Erythroblast (primary cell): ENCODE measurements at places on chromosomes 4 and X.

- no peak for DNase-seq
Measured at GRCh38 chrX:134074151-134074550, 88.8 kb upstream of the GPC3 start.

DNA sequence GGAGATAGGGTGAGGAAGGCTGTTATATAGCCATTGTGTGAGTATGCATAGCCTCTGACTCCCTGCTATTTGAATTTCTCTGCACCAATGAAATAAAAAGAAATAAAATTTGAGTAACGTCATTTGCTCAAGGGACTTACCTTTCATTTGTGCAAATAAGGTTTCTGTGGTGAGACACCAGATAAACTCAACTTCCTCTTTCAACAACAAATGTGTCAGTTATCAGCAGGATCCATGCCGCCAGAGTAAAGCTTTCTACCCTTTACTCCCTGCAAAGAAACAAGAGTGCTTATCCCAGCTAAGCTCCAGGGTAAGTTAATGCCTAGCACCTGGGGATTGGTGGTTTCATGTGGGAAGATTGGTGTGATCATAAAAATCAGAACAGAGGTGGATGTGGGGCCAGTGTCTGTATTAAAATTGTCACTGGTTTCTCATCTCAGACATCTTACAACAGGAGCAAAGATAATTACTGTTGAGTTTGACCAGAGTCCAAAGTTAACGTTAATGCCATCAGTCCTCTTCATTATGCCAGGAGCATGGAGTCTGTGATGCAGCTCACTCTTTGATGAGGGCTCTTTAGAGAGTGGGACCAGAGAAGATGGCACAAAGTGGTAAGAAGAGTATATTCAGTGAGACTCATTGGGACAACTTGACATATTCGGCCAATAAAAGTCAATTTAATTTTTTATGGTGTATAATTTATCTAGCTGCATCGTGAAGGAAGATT lies at the start of gene P2RY10:
P2RY10 (plus strand) TSS at position 206 of the 727 bp plus-strand sequence. CDS start 15,130 bp downstream, outside the sequence.
- no peak for DNase-seq

DNA sequence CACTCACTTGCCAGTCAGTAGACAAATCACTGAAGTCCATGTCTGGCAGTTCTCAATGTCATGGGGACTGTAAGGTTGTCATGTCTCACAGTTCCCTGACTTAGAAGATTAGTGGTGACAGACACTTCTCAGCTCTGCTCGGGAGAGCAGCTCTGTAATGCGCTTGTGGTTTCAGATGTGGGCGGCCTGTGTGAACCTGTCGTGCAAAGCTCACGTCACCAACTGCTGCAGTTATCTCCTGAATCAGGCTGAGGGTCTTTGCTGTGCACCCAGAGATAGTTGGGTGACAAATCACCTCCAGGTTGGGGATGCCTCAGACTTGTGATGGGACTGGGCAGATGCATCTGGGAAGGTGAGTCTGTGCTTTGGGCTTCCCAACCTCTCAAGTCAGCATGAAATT lies at the start of gene IL9R:
IL9R (plus strand) TSS at position 261 of the 400 bp plus-strand sequence; CDS start at position 325, 64 bp downstream.
- DNase-seq = no peak

GRCh38 chr4:105837037-105837436 lies 58.2 kb upstream of the NPNT start:
- DNase-seq = no peak

- DNase-seq = no peak
Measured at GRCh38 chr4:81796790-81797528, 325.3 kb upstream of the RASGEF1B start.
